ENCODE measurements at places on chromosomes 6 and 20.

DNA sequence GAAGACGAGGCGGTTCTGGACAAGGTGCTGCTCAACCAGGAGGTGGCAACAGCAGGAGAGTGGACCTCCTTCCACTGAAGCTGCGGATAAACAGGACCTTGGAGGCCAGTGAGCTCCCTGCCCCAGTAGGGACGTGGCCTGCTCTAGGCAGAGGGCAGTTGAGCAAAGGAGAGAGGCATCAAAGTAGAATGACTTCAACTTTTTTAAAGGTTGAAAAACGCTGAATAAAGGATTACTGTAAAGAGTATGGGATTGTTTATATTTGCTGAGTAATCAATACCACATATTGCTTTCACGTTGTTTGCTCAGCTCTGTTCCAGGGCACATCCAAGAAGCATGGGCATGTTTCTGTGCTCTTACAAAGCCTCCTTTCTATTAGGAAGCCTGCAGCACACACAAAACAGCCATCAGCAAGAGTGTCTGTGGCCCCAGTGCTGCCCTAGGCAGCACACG, 48.1 kb downstream of the ERMARD start:
- DNase-seq, result no peak

DNA sequence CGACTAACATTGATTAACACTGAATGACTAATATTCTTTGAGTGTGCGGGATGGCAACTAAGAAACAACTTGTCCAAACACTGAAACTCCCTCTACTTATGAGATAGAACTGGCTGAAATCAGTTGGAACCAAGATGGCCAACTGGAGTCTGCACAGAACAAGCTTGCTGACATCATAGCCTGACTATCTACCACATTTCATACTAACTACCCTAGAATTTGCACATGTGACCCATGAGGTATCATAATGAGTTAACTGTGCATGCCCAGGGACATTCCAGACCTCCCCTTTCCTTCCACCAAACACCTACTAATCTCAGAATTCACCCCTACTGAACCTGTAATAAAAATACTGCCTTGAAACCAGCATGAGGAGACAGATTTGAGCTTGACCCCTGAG, 43.2 kb downstream of the PHIP start:
- DNase-seq, result no peak

DNA sequence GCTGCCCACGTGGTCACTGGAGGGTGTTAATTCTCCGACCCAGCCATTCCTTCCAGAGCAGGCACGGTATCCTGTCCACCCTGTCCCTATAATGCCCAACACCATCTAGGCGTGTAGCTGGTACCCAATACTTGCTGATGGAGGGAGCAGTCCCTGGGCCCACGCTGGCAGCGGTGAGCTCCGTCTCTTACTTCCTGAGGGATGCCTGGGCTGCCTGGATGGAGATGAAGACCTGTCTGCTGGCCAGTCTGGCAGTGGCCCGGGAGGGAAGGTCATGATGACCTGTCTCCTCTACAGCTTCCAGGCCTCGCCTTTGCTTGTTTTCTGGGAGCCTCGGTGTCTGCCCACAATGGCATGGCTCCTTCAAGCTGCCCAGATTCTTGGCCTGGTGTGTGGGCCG, 297.9 kb upstream of the SUPT3H start:
- no peak for DNase-seq

- DNase-seq, result no peak
These were observed 37.8 kb downstream of the SLX4IP start for GRCh38 chr20:10472871-10473270.

GRCh38 chr6:87993356-87993755, 54.3 kb upstream of the SPACA1 start:
- no peak for DNase-seq

GRCh38 chr6:81999826-82000225, 247.3 kb upstream of the TENT5A start:
- DNase-seq, result no peak

- DNase-seq, result no peak
These were observed 14.1 kb upstream of the EMILIN3 start for GRCh38 chr20:41380551-41381193.
